NCI-H2107 (cell line): ENCODE measurements at places on chromosomes 16 and 17.

DNA sequence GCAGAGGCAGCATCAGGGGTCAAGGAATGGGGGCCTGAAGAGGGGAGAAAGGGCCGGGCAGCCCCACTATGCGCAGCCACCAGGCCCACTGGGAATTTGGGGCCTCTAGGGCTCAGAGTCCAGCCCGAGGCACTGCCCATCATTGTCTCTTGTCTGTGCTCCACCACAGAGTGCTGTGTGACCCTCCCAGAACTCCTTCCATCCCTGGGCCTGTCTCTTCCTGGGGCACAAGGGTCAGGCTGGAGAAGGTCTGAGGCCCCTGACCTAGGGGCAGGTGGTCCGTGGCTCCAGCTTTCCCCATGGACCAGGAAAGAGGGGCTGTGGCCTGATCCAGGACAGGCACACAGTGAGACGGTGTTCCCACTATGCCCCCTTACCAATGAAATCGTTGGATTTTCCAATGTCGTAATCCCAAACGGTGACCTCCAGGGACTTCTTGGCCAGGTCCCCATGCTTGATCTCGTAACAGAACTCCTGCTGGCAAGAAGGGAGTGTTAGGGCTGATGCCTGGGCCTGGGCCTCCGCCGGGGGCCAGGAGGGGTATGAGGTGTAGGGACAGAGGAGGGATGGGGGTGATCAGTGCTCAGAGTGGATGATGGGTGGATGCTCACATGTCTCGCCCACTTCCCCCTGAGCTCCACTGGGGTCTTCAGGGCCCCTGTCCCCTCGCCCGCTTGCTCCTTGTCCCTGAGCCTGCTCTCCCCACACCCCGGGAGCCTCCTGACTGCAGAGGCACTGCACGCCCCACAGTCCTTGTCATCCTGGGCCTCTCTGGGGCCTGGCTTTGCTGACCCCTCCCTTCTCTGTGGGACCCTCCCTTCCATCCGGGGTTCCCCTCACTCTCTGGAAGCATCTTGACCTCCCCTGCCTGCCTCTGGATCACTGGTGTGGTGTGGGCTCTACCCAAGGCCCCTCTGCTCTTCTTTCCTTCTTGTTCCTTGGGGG, 10.7 kb downstream of the SCGB1C2 start:
- DNase-seq, result no peak

GRCh38 chr17:71115669-71115972, 946.3 kb downstream of the KCNJ2 start:
- no peak for DNase-seq

- no peak for DNase-seq
Observed at GRCh38 chr16:75061669-75062068, 54.9 kb downstream of the LDHD start.

DNA sequence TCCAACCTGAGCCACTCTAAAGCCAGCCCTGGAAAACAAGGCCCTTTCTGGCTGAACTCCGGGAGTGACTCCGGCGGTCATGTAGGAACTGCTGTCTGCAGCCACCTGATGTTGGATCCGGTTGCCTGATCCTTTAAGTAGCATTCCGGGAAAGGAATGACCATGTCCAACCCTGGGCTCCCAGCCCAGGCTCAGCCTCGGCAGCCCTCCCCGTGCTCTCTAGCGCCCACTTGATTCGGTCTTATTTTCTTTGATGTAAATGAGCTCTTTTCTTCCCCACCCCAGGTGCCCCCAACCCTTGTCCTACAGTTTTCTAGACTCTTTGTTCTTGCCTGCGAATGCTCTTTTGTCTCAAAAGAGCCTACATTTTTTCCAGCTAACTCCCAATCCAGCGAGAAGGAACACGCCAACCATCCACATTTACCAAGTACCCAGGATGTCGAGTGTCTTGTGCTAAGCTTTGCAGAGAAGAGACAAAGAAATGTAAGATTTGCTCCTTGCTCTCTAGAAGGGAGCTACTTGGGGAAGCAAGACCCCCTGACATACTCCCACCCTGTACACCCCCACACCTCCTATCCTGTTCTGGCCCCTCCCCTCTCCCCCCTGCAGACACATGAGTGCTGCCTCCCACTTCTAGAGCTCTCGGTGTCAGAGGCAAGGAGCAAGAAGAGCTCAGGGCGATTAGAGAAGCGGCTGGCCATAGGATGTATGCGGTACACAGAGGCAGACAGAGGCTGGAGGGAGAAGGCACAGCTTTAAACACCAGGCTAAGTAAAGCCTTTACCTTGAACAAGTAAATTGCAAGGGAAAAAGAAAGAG, 53.8 kb downstream of the COG7 start:
- DNase-seq, result no peak

DNA sequence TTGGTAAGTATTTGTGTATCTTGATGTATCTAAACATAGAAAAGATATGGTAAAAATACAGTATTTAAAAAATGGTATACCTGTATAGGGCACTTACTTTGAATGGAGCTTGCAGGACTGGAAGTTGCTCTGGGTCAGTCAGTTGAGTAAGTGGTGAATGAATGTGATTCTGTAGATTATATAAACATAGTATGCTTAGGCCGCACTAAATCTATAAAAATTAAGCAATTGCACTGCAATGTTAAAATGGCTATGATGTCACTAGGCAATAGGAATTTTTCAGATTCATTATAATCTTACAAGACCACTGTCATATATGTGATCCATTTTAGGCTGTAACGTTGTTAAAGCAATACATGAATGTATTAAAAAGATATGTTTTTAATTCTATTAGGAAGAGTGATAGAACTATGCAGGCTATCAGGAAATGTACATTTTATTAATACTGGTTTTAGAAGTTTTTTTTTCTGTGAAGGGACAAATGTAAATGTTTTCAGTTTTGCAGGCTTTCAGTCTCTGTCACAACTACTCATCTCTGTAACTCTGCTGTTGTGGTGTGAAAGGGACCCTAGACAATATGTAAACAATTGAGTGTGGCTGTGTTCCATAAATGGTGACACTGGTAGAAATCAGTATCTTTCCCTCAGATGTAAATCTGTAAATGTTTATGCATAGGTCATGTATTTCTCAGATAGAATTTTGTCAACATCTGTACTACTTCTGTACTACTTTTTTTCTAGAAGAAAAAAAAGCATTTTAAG, 10.5 kb downstream of the CBFB start:
- DNase-seq, result no peak
